ENCODE measurements at places on chromosomes 1 and 21. TPM values are rescaled to one million over a fixed set of nuclear protein-coding genes. Genes with fewer than 3 reads are reported as not detected.

DNA sequence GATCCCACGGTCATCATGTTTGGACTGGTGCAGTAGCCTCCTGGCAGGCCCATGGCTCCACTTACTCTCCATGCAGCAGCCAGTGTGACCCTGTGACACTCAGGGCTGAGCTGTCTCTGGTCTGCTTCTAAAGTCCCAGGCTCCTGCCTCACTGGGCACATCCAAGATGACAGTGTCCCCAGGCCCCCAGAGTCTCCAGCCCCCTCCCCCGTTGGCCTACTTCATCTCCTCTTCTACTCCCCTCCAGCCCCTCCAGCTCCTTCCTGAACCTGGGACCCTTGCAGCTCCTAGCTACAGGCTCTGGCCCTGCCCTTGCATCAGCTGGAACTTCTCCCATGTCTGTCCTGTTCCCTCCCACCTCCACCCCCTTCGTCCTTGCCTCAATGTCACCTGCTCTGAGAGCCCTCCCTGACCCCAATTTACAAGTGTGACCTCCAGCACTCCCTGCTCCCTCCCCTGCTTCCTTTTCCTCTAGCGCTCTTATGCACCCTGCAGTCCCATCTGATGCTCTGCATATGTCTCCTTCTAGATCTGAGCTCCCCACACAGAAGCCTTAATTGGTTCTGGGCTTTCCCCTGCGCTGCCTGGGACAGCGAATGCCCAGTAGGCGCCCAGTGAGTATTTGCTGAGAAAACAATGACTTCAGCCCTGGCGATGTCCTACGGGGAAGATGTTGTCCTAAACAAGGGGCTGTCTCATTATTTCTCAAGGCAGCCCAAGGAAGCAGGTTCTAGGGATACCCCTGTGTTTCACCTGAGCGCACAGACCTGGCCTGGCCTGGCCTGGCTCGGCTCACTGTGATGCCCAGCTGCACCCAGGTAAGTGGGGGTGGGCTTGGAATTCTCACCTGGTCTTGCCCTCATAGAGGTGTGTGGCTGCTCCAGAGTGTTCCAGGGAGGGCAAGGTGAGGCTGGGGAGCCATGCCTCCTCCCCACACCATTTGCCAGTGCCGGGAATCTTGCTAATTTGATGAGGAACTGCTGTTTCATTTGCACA lies 600.6 kb downstream of the PTPRU start:
- H3K4me1 ChIP-seq: no peaks in the 10 kb centered on the region
- no peaks in the 10 kb centered on the region for H3K27me3 ChIP-seq
- no peak overlapping the region for H3K27ac ChIP-seq

GRCh38 chr1:210214573-210215409 lies 17.8 kb upstream of the SERTAD4 start:
- no peaks in the 10 kb centered on the region for H3K27me3 ChIP-seq
- no peak overlapping the region for H3K27ac ChIP-seq
- H3K4me3 ChIP-seq: no peak overlapping the region
- DNase-seq: no peak

GRCh38 chr21:26766826-26767325 lies 78.3 kb downstream of the ADAMTS1 start:
- no peaks in the 10 kb centered on the region for H3K36me3 ChIP-seq
- DNase-seq: no peak
- H3K4me1 ChIP-seq: no peaks in the 10 kb centered on the region
- no peak overlapping the region for H3K27ac ChIP-seq
- no peak overlapping the region for H3K4me3 ChIP-seq

The GREM2 gene
- not detected for total RNA-seq

The NSL1 gene
- total RNA-seq: 51.7 TPM

All from H1 (cell line).